ENCODE measurements at places on chromosomes 3 and 15.

GRCh38 chr3:133014325-133014724 is 23.9 kb upstream of the TMEM108 start:
- no peak for DNase-seq

DNA sequence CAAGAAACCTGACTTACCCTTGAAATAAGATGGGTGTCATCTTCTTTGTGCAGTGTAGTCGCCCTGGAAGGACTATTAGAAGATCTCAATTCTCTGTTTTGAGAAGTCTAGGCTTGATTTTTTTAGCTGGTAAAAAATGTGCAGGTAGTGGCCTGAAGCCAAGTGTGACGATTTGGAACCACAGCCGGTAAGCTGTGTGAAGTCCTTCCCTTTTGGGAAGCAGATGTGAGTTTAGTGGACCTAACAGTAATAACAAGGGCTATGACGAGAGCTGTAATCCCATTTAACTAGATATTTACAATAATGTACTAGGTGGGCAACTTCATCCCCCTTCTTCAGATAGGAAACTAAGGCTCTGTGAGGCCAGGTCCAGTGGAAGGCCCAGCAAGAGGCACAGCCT is 81.7 kb upstream of the MYZAP start:
- no peak for DNase-seq

DNA sequence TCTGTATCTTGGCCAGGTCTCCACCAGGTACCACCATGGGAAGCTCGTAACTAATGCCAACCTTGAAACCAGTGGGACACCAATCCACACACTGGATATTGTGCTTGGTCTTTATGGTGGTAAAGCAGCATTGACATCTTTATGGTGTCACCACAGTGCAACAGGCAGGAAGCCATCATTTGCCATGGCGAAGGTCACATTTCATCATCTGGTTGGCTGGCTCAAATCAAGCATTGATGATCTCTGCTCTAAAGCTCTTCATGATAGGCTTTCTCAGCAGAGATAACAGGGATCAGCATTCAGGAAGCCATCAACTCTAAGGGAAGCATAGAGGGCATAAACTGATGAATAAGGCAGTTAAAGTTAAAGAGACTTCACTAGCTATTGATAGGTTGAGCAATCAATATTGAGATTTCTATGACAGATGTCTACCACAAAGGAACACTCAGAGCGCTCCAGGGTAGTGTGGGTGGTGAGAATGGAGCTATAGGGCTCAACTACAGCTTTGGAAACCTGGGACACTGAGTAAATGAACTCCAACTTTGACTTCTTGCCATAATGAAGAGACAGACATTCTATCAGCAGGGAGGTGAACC is 54.1 kb upstream of the ACTC1 start:
- DNase-seq, result no peak

DNA sequence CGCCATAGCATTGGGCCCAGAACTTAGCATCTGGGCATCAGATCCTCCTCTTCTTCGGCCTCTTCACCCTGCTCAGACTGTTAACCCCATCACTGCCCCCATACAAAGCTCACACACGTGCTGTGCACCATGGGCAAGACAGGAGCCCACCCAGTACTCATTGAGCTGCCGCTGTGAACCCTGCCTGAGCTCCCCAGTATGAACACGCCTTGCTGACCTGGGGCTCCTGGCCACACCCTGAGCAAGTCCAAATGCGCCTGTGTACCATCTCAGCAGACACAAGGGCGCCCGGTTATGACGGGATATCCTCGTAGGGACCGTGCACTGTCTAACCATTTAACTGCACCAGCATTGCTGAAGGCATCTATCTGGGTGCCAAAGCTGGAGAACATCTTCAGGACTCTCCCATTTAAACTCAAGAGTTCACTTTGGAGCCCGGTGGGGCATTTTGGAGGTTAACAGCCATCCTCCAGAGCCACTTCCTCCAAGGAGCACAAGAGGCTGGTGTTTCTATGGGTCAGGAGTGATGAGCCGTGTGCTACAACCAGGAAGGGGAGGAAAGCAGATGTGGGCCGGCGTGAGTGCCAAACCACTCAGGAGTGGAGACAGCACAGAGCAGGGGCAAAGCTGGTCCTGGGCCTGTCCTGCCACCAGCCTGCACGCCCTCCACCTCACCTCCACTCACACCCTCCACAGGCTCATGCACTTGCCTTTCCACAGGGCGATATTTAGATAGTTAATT is 12.1 kb downstream of the PRR23E start:
- no peak for DNase-seq

- no peak for DNase-seq
These were observed 188.9 kb downstream of the STXBP5L start for GRCh38 chr3:121096953-121097352.
